ENCODE measurements at places on chromosomes 16 and 17. TPM values are rescaled to one million over a fixed set of nuclear protein-coding genes. Genes with fewer than 3 reads are reported as not detected.
A peak's percentile ranks its signal among the peaks of the same experiment; 100 is the strongest.

Gene ZNF688
- 27.8 TPM for total RNA-seq

Gene SCN4A
- total RNA-seq, result 2.4 TPM

Gene GALR2
- not detected for total RNA-seq

Gene CUEDC1
- 32.1 TPM for total RNA-seq

Gene AOC2
- total RNA-seq, result 2.9 TPM

DNA sequence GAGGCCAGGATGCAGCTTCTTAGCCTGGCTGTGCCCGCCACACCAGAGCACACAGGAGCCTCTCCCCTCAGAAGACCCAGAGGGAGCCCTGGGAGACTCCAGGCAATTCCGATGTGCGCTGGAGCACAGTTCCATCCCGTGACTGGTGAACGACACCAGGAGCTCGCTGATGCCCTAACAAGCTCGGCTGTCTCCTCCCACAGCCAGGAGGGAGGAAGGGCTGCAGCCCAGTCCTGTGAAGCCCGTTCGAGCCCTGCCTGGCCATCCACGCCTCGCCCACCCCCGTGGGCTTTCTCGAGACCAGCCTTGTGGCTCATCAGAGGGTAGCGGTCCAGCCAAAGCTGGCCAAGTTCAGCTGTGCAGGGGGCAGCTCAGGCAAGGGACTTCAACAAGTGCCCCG, 21.8 kb upstream of the RASD1 start:
- no peaks in the 10 kb centered on the region for H3K4me1 ChIP-seq
- H3K27me3 ChIP-seq, result no peaks in the 10 kb centered on the region
- no peak for DNase-seq
- peaks cover 29% of the 10 kb centered on the region for H3K36me3 ChIP-seq
- no peak overlapping the region for H3K27ac ChIP-seq

DNA sequence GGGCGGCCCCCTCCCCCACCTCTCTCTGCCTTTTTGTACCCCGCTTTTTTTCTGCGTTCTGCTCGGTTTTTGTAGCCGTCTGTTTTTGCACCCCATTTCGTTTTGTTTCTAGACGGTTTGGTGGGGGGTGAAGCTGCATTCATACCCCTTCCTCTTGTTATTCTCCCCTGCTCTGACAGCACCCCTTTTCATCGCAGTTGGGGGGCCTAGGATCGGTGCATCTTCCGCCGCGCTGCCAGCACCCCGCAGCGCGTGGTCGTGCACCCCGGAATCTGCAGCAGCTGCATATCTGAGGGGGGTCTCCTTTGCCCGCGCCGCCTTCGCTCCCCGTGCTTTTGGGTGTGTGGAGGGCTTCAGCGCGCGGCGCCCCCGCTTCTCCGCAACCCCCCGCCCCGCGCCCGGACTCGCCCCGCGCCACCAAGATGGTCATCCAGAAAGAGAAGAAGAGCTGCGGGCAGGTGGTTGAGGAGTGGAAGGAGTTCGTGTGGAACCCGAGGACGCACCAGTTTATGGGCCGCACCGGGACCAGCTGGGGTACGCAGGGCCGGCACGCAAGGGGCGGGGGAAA, 455 bp downstream of the ATP1B2 start:
- peak overlapping the region; percentile 64 for H3K27ac ChIP-seq
- H3K27me3 ChIP-seq, result no peaks in the 10 kb centered on the region
- no peaks in the 10 kb centered on the region for H3K4me1 ChIP-seq
- H3K36me3 ChIP-seq, result no peaks in the 10 kb centered on the region
- DNase-seq, result no peak
- peak overlapping the region; percentile 49 for H3K4me3 ChIP-seq

- H3K27ac ChIP-seq, result peak within 1 kb of the TSS; percentile 94
- no peak for DNase-seq
- H3K27me3 ChIP-seq, result no peaks in the 10 kb centered on the region
- peak within 1 kb of the TSS; percentile 83 for H3K4me3 ChIP-seq
- peaks cover 6% of the 10 kb centered on the region for H3K36me3 ChIP-seq
Observed at GRCh38 chr16:2026461-2027023, at the start of gene NHERF2. Gene NHERF2 (plus strand): TSS chr16:2026902. CDS start chr16:2027006, 104 bp downstream.

- no peaks in the 10 kb centered on the region for H3K36me3 ChIP-seq
- H3K4me1 ChIP-seq, result no peaks in the 10 kb centered on the region
- H3K27me3 ChIP-seq, result no peaks in the 10 kb centered on the region
- H3K4me3 ChIP-seq, result no peak overlapping the region
Observed at GRCh38 chr17:68172461-68172954, 75.3 kb upstream of the AMZ2 start.

GRCh38 chr17:48198950-48199541, 91.5 kb downstream of the SNX11 start:
- no peaks in the 10 kb centered on the region for H3K36me3 ChIP-seq
- no peak overlapping the region for H3K4me3 ChIP-seq
- H3K27ac ChIP-seq, result no peak overlapping the region
- no peak for DNase-seq
- H3K27me3 ChIP-seq, result peaks cover 20% of the 10 kb centered on the region

DNA sequence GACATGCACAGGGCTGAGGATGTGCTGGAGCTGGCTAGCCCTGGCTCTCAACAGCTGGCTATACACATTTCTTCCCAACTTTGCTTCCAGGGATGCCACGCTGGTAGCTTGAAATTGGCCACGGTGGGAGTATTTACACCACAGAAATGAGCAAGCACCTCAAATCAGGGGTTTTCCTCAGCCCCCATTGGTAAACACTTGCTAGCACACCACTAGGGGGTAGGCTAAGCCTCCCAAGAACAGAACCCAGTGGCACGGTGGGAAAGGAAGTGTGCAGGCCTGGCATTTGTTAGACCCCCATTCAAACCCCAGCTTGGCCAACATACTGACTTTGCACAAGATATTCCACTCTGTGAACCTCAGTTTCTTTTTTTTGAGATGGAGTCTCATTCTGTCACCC, 12.9 kb downstream of the DRC3 start:
- H3K27me3 ChIP-seq, result no peaks in the 10 kb centered on the region
- no peak overlapping the region for H3K4me3 ChIP-seq
- no peaks in the 10 kb centered on the region for H3K4me1 ChIP-seq
- H3K36me3 ChIP-seq, result no peaks in the 10 kb centered on the region

GRCh38 chr16:30113711-30114333, 485 bp upstream of the GDPD3 start:
- no peak for DNase-seq
- H3K4me1 ChIP-seq, result no peaks in the 10 kb centered on the region
- peaks cover 99% of the 10 kb centered on the region for H3K36me3 ChIP-seq
- H3K4me3 ChIP-seq, result no peak overlapping the region
- H3K27me3 ChIP-seq, result no peaks in the 10 kb centered on the region

- H3K36me3 ChIP-seq, result no peaks in the 10 kb centered on the region
- no peaks in the 10 kb centered on the region for H3K27me3 ChIP-seq
- no peak for DNase-seq
Observed at GRCh38 chr17:75919611-75920010, 14.9 kb upstream of the MRPL38 start.

DNA sequence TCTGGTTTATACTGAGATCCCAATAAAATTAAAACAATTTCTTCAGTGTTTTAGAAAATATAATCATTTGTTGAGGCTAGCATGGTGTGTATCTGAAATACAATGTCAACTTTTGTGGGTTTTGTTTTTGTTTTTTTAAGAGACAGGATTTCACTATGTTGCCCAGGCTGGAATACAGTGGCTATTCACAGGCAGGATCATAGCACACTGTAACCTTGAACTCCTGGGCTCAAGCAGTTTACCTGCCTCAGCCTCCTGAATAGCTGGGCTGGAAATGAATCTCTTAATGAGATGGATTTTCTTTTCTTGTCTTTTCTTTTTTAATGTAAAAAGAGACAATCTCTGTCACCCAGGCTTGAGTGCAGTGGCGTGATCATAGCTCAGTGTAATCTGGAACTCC, 12.1 kb downstream of the DDX42 start:
- no peaks in the 10 kb centered on the region for H3K4me1 ChIP-seq
- no peak overlapping the region for H3K4me3 ChIP-seq
- peaks cover 67% of the 10 kb centered on the region for H3K36me3 ChIP-seq
- H3K27ac ChIP-seq, result no peak overlapping the region
- DNase-seq, result no peak

DNA sequence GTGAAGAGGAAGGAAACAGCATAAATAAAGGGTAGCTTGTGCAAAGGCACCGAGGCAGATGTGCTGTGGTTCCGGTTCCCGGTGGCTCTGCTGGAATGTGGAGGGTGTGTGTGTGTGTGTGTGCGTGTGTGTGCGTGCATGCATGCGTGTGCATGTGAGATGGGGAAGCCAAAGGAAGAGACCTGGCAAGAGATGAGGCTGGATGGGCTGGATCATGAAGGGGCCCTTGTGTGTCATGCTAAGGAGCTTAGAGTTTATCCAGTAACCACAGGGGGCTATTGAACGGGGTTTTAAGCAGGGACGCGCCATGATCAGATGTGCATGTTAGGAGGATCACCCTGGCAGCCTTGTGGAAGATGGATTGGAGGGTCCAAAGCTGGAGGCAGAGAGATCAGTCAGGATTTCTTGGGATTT, 8.3 kb downstream of the WSCD1 start:
- no peaks in the 10 kb centered on the region for H3K4me1 ChIP-seq
- H3K27me3 ChIP-seq, result no peaks in the 10 kb centered on the region
- H3K27ac ChIP-seq, result no peak overlapping the region
- no peak overlapping the region for H3K4me3 ChIP-seq

DNA sequence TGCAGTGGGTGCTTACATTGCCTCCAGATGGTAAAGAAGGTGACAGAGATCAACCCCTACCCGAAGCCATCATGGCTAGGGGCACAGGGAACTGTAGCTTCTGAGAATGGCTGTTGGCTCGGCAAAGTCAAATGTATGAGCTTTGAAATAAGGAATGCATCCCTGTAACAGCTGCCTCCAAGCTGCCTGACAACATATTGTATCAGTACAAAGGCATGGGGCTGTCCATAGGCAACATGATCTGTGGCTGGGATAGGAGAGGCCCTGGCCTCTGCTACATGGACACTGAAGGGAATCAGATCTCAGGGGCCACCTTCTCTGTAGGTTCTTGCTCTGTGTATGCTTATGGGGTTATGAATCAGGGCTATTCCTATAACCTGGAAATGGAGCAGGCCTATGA, 119.2 kb upstream of the NETO2 start:
- no peak for DNase-seq
- H3K27me3 ChIP-seq, result no peaks in the 10 kb centered on the region

GRCh38 chr17:27816946-27817345, 16.6 kb upstream of the NOS2 start:
- H3K4me1 ChIP-seq, result no peaks in the 10 kb centered on the region
- H3K27ac ChIP-seq, result no peak overlapping the region
- H3K36me3 ChIP-seq, result no peaks in the 10 kb centered on the region

DNA sequence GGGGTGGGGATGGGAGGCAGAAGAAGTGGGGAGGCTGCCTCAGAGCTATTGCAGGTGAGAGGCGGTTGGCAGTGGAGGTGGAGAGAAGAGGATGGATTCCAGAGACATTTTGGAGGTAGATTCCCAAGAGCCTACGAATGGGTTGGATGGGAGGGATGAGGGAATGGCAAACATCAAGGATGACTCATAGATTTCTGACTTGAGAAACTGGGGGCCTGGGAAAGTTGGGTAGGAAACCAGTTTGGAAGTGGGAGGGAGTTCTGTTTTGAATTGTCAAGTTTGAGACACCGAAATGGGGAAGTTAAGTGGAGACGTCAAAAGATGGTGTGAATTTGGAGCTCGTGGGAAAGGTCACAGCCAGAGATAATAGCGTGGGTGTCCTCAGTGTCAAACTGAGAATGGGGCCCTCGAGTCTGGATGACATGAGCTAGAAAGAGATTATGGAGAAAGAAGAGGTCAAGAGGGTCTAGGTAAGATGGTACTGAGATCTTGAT, 6.2 kb upstream of the CYLD start:
- no peak overlapping the region for H3K4me3 ChIP-seq
- no peaks in the 10 kb centered on the region for H3K36me3 ChIP-seq

GRCh38 chr17:76925441-76925891, 57.3 kb downstream of the MGAT5B start:
- no peak overlapping the region for H3K4me3 ChIP-seq
- no peak overlapping the region for H3K27ac ChIP-seq
- no peak for DNase-seq
- H3K27me3 ChIP-seq, result peaks cover 3% of the 10 kb centered on the region

DNA sequence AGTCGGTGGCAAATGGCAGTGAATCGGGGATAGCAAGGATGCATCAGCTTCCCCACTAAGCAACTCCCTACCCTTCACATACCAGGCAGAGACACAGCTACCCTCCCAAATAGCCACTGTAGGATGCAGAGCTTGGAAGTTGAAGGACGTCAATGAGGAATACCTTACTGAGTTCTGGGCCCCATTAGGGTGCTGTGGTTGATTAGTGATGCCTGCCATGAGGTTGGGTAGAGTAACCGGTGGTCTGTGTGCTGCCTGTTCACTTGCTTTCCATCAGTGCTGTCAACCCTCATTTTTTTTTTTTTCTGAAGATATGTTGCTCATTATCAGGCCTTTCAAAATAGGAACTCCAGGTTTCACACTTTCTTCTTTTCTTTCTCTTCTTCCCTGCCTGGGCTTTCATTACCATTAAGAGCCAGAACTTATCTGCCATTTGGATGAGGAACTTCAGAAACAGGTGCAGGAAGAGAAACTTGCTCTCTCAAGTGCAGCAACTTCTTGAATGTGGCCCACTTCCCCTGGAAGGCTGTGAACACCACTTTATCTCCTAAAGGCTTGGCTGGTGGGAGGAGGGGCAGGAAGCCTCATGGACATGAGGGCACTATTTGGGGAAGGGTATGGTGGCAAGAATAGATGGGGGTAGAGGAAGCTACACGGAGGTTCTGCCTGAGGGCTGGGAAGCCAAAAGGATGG, 183.5 kb downstream of the NTN1 start:
- no peak for DNase-seq
- H3K27ac ChIP-seq, result no peak overlapping the region
- no peaks in the 10 kb centered on the region for H3K36me3 ChIP-seq
- peaks cover 12% of the 10 kb centered on the region for H3K4me1 ChIP-seq
- no peak overlapping the region for H3K4me3 ChIP-seq
